ENCODE measurements at places on chromosomes 7 and 10.
A peak's percentile ranks its signal among the peaks of the same experiment; 100 is the strongest.

DNA sequence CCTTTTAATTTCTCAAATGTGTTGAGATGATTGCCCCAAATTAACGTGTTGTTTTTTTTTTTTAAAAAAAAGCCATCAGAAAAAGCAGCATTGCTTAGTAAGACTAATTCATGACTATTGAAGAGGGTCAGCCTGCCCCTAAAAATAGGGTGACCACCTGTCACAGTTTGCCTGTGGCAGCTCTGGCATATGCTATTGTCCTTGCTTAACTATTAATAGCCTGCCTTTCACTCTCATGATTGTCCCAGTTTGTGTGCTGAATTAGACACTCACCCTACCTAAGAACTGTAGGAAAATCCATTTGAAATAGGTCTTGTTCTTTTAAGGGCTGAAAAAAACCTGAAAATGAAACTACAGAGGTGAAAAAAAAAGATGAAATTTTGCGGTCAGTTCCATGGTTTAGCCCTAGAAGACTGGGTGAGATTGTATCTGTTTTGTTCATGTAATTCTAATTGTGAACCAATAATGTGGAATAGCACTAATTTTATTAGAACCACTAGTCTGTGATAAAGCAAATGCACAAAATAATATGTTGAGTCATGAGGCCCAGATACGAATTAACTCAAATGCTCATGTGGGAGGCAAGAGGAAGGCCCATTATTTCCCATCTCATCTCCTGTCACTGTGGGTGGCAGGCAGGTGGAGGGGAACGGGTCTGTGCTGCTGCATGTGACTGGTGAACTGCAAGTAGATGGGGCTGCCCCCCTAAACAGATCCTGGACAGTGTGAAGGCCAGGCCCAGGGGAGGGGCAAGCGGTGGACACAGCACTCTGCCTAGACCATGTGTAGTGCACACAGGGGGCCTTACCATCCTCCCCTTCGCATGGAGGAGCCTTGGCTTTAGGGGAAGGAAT, 265.4 kb upstream of the NFE2L3 start:
- DNase-seq, result no peak

GRCh38 chr7:74023092-74023536, 4.9 kb upstream of the ELN start:
- DNase-seq, result peak; percentile 28

DNA sequence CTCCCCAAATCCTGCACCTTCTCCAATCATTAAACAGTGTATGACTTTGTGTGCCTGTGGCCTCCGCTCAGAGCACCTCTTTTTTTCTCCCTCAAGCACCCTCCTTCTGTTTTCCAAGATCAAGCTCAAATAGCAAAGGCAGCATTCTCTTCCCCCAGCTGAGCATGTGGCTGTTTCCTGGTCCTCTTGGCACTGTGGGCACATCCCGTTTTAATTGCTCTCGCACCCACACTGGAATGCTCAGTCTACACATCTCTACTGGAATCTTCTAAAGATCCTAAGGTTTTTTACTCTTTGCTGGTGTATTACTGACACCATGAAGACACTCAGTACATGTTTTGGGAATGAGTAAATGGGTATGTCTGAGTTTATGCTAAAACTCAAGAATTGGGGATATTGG, 107.4 kb downstream of the WDFY4 start:
- no peak for DNase-seq

DNA sequence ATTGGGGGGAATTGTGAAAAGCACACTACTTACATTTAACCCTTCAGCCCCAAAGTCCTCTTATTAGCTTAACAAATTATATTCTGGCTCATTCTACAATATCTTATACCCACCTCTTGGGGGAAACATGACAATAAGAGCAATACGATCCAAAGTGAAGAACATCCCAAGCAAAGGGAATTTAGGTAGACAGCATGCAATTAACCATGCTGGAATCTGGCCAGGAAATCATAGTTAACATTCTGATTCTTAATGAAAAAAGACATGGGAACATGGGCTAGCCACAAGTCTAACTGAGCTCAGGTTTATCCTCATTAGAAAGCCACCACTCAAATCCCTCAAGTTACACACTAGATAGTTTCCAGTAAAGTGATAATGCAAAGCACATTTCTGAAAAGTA, 241.9 kb upstream of the SLC26A5 start:
- no peak for DNase-seq

DNA sequence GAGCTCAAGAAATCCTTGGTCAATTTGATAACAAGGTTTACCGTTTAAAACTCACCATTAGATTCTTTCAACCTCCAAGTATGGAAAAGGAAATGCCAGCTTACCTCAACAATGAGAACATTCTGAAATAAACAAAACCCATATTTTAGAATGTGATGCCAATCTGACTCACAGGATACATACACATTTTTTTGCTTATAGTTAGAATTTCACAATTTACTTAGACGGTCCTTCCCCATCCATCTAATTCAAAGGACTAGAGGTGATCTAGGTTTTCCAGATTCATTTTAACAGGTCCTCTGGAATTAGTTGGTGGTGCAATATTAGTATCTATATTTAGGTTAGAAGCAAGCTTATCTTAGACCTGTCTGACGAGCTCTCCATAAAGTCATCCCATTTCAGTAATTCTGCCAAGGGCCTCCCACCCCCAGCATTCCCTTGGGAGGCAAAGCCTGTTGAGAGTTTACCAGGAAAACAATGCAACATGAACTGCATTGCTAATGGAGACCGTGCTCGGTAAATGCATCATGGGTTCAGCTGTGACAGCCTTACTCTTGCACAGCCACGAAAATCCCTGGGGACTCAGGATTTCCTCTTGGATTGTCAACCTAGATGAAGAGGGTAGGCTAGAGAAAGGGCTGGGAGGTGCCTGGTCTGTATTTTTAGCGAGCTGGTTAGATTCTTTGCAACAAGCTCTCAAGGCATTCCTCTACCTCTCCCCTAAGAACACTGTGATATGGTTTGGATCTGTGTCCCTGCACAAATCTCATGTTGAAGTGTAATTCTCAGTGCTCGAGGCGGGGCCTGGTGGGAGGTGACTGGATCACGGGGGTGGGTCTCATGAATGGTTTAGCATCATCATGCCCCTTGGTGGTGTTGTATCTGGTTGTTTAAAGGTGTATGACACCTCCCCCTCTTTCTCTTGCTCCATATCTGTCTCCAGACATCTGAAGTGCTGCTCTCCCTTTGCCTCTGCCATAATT, 93.8 kb downstream of the PRTFDC1 start:
- DNase-seq, result no peak

- peak; percentile 49 for DNase-seq
Measured at GRCh38 chr10:35409094-35409582, 72.8 kb downstream of the CCNY start.

GRCh38 chr10:103706047-103706446, 149.3 kb downstream of the SH3PXD2A start:
- DNase-seq, result no peak

GRCh38 chr7:36986511-36986933, 262.2 kb upstream of the AOAH start:
- DNase-seq, result no peak

DNA sequence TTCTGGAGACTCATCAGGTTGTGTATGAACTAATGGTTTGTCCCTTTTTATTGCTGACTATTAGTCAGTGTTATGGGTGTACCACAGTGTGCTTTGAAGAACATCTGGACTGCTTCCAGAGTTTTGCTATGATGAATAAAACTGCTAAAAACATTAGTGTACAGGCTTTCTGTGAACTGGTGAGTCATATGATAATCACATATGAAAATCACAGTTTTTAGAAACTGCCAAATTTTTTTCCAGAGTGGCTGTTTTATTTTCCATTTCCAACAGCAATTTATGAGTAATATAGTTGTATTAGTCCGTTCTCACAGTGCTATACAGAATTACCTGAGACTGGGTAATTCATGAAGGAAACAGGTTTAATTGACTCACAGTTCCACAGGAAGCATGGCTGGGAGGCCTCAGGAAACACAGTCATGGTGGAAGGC, 281.2 kb upstream of the VSTM2A start:
- peak; percentile 63 for DNase-seq

- DNase-seq, result no peak
Measured at GRCh38 chr7:107826451-107826850, 23.4 kb upstream of the SLC26A3 start.

- peak; percentile 94 for DNase-seq
Measured at GRCh38 chr7:140059273-140060242, 3.2 kb downstream of the PARP12 start.

DNA sequence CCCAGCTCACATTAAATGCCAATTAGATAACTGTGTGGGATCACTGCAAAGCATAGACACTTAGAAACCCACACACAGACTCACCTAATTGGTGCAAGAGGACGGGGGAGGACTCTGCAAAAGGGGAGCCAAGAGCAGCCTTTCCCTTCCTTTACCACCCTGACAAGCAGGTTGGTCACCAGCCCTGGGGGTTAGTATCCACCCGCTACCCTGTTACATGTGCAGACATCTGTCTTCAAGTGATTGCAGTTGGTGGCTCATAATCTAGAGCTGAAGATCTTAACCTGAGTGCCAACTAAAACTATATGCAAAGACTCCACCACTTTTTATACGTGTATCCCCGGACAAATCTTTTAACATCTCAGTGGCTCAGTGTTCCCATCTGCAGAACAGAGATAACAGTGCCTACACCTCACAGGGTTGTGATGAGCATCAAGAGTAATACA, 56.9 kb downstream of the SORBS1 start:
- DNase-seq, result no peak

DNA sequence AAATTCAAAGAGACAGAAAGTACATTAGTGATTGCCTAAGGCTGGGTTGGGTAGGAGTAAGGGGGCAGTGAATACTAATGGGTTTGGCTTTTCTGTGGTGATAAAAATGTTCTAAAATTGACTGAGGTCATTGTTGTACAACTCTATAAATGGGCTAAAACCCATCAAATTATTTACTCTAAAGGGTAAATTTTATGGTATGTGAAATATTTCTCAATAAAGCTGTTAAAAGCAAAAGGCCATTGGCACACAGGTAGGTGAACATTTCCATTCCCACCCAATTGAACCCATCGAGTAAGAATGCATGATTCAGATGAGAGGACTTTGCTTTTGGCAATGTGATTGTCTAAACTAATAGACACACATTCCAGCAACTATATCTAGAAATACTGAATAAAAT, 579.4 kb downstream of the GATA3 start:
- DNase-seq, result no peak

DNA sequence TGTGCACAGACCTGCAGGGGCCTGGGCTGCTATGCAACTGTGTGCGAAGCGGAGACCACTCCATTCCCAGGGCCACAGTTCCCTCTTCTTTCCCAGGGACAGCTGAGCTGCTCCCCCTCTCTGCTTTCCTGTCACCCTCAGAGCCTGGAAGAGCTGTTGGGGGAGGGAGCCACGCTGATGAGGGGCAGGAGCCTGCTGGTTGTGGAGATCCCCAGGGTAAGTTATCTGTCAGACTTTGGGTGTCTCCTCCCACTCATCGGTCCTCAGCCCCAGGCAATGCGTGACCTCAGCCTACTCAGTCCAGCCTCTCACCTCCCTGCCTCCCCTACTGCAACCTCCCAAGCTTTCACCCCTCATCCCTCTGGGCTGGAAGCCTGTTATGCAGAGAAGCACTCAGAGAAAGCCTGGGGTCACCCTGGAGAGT, 53.5 kb downstream of the ZNF467 start:
- peak; percentile 58 for DNase-seq

GRCh38 chr10:46528171-46528671, 28.2 kb downstream of the GPRIN2 start:
- DNase-seq, result no peak

DNA sequence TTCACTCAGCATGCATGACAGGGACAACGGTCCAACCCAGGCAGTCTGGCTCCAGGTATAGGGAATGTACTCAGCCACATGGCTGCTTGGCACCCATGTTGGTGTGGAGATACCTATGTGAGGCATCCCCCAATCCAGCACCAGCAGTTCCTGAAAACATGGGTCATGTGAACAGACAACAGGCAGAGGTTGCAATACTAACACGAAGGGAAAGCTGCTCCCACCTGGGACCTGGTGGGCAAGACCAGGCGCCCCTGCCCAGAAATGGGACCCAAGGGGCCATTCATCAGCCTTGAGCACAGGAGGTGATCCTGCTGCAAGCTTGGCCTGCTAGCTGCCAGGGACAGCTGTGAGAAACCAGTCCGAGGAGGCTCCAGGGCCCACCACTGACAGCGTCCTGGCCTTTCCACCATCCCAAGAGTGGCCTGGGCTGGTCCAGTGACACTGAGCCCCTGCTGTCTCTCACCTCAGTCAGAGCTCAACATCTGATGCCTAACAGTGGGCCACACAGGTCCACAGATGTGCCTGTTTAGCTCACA, 142.3 kb downstream of the ARHGAP22 start:
- DNase-seq, result no peak

- DNase-seq, result no peak
Measured at GRCh38 chr7:115477193-115477651, 553.3 kb downstream of the TFEC start.

GRCh38 chr7:47044625-47045024, 537.3 kb downstream of the TNS3 start:
- DNase-seq, result no peak

DNA sequence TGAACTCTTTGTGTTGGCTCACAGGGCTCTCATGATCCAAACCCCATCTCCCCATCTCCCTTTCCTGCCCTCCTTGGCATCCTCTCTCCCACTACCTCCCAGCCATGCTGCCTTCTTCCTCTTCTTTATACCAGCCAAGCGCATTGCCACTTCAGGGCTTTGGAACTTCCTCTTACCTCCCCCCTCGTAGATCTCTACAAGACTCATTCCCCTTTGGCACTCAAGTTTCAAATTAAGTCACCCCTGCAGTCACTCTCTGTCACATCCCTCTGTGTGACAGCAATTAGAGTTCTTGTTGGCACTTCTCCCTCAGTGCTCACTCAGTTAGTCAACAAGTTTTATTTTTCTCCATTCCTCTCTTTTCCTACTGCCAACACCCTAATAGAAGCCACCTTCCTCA, 20.8 kb upstream of the NRP1 start:
- DNase-seq, result no peak

- no peak for DNase-seq
Measured at GRCh38 chr10:130992802-130993523, 318.6 kb downstream of the TCERG1L start.

GRCh38 chr7:32524631-32525030, 29.3 kb downstream of the AVL9 start:
- DNase-seq, result no peak

- DNase-seq, result no peak
Measured at GRCh38 chr7:111172564-111173257, 81.8 kb downstream of the LRRN3 start.

- peak; percentile 75 for DNase-seq
Measured at GRCh38 chr7:117716707-117717299, 156.4 kb downstream of the CTTNBP2 start.

Data from RCC 7860 (cell line).